Effector memory CD4-positive, alpha-beta T cell (primary cell): ENCODE measurements at places on chromosomes 5 and 9.

- no peak for DNase-seq
Observed at GRCh38 chr9:108278341-108278740, 577.4 kb downstream of the ACTL7B start.

DNA sequence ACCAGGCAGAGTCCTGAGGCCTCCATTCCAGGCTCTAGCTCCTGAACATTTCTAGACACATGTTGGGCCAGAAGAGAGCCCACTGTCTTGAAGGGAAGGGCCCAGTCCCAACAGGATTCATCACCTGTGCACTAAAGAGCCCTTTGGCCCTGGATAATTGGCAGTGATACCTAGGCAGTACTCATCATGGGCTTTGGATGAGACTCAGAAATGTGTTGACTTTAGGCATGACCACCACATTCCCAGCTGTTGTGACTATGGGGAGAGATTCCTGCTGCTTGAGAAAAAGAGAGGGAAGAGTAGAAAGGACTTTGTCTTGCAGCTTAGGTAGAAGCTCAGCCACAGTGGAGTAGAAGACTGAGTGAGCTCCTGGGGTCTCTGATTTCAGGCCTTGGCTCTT, 138.4 kb upstream of the DAPK1 start:
- DNase-seq, result no peak

DNA sequence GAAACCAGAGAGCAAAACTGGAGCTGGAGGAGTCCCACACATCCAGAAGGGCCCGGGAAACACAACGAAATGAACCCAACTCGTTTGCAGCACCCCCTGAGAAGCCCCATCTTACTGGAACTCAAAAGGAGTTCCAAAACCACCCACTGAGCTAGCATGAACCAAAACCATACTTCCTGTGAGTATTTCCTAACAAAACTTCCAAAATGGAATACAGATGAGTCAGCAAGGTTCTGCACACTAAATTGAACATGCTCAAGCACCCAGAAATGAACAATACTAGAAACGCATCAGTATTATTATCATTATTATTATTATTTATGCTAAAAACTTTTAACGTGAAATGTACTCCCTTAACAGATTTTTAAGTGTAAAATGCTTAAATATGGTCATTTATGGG, 8.0 kb upstream of the SPOCK1 start:
- DNase-seq, result no peak

- DNase-seq, result no peak
Observed at GRCh38 chr9:652914-653313, 188.6 kb upstream of the DMRT1 start.

- DNase-seq, result no peak
Observed at GRCh38 chr9:93127395-93127911, 6.6 kb downstream of the NINJ1 start.

GRCh38 chr5:53350368-53350767, 130.1 kb upstream of the FST start:
- DNase-seq, result no peak

DNA sequence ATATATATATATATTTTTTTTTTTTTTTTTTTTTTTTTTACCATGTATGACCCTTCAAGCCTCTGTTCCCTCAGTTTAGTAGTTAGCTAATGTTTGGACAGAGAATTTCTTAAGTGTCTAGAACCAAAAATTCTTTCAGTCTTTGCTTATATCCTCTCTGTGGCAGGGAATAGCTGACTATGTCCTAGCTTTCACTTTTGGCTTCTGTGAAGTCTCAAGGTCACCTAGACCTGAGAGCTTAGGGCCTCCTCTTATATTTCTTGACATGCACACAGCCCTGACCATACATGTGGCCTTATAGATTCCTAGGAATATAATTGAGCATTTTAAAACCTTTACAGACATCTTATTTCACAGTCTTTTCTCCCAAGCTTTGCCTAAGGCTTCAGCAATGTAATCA, 930.8 kb upstream of the CDH9 start:
- no peak for DNase-seq

GRCh38 chr5:30752015-30752414, 441.5 kb upstream of the CDH6 start:
- no peak for DNase-seq

- no peak for DNase-seq
Observed at GRCh38 chr9:128335161-128335560, 5.2 kb upstream of the SLC27A4 start.

DNA sequence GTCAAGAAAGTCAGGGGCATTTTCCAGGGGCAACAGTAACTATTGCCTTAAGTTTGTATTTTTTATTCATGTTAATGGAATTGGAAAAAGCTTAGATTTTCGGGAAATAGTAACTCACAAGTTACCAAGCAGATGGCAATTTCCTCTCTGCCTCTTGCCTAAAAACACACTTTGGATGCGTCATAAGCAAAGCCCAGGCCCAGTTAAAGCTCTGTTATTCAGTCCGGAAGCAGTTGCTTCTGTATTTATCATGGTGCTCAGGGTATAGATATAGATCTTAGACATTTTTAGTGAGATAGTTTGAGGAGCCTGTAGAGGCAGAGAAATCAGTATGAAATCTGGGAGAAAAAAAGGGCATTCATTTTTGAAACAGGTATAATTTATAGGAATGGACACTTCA, 260.3 kb upstream of the TNC start:
- no peak for DNase-seq

- DNase-seq, result no peak
Observed at GRCh38 chr5:74369173-74369572, 271.4 kb downstream of the ENC1 start.

DNA sequence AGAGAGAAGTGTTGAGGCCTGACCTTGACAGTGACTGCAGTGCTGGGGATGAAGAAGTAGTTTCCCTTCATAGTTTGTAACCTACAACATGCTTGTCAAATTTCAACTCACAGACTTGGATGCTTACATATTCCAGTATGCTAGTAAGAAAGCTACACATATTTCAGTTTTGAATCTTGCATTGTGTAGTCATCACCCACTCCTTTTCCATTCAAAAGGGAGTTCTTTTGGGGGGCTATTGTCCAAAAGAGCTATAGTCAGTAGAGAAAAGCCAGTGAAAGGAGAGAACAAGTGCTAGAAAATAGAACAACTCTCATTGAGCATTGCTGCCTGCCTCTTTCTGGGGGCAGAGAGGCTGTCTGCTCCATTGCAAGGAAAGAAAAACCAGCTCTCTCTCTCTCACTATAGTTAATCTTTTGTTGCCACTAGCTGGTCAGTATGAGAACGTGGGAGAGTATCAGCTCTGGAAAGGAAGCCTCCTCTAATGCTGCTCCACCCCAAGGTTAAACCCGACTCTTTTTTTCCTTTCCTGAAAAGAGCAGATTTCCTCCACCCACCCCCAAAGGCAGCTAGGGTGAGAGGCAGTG, 7.3 kb downstream of the ASTN2 start:
- no peak for DNase-seq

GRCh38 chr9:127923046-127923445, 6.2 kb upstream of the ST6GALNAC4 start:
- DNase-seq, result no peak

- no peak for DNase-seq
Observed at GRCh38 chr9:34690983-34691935, at the start of gene CCL19. Gene CCL19, minus strand, starts transcription at chr9:34691276. Its CDS starts 137 bp downstream, at chr9:34691139.

DNA sequence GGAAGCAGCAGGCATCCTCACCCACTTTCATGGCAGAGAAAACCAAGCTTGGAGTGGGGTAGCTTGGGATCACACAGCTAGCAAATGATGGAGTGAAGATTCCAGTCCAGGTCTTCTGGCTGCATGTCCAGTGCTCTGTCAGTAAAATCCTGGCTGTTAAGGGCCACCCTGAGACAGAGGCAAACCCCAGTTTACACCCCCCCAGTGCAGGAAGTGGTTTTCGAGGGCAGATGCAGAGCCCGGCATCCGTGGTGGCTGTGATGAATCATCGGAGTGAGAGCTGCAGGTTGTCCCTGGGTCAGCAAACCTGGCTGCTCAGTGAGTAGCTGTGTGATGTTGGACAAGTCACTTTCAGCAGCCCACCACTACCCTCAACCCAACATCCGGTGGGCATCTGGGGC, 115.4 kb downstream of the RGS3 start:
- DNase-seq, result peak; percentile 80

- DNase-seq, result no peak
Observed at GRCh38 chr9:118529210-118529609, 825.0 kb downstream of the TLR4 start.

DNA sequence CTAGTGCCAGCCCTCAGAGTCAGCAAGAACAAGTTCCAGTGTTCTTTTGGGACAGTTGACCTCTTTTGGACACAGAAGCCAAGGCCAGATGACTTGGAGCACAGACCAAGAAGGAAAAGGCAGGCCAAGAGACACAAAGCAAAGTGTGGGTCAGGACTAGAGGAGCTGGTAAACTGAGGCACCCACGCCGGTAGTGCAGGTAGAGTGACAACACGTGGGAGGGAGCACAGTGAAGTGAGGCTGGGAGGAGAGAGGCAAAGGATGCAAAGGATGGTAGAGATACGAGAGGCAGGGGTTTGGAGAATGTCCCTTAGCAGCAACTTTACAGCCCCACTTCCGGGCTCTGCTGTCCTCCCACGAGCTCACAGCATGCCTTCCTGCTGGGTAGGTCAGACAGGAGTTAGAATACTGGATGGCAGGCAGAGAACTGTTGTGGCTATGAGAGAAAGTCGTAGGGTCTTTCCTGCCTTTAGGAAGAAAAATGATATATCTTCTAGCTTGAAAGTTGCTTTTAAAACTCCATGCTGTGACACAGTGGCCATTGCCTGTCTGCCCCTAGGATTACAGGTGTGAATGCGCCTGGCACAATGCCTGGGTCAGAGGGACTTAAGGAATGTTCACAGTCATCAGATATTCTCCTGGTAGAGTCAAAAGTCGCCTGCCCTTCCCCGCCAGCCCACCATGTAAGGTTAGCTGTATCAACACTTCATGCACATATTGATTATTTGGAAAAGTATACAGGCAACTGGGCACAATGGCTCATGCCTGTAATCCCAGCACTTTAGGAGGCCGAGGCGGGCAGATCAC, 97.9 kb downstream of the PDE8B start:
- DNase-seq, result no peak

GRCh38 chr9:109454041-109454440, 44.1 kb downstream of the PTPN3 start:
- DNase-seq, result no peak

DNA sequence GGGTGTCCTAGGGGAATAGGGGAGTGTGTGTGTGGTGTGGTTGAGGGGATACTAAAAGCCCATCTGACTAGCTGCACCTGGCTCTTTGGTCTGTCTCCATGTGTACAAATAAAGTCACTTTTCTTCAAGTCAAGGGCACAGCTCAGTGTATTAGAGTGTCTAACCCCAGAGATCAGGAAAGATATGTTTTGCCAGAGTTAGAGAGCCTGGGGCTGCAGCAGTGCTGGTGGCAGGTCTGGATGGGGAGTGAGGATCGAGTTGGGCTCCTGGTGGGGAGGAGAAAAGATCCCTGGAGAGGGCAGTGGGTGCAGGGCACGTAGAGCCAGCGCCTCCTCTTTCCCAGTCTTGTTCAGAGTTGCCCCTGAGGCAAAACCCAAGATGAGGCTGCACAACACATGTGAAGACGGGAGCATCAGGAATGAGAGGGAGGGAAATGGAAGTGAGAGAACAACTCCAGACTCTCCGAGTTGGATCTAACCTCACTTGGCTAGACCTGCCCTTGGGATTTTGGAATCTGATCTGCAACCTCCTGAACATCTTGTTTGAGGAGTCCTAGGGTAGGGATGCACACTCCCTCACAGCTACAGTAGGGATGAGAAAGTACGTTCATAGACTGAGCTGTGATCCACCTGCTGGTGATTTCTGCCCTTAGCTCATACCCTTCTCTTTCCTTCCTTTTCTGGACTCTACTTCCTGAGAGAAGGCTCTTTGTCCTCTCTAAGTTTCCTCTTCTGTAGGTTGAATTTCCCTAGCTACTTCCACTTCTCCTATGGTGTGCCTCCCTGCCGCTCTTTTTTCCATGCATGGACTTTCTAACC, 309.9 kb downstream of the ZSWIM6 start:
- DNase-seq, result no peak

DNA sequence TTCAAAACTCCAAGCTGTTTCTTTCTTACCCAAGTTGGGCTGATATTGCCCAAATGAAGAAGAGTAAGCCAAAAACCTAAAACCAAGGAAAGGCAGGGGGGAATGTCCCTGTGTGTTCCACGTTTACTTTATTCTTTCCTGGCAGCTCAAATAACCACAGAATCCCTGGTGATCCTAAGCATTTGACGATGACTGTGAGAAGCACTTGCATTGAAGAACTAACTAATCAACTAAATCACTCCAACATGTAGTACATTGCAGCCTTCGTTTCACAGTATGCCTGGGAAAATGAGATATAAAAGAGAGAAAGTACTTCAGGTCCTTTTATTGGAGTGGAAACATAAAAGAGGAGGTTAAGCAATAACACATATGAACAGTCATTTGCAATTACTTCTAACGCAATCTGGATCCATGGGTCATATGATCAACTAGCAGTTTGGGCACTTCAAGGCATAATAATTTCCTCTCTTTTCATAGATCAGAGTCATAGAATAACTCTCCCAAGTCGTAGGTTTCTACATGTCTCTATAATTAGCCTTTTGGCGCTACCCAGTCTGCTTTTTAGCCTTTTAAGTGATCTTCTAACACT, 338.4 kb downstream of the TMEM167A start:
- no peak for DNase-seq
